ENCODE measurements at places on chromosomes 4 and X. TPM values are rescaled to one million over a fixed set of nuclear protein-coding genes. Genes with fewer than 3 reads are reported as not detected.

The TMSB15A gene
- 0.33 TPM for total RNA-seq

The TGIF2LX gene
- not detected for total RNA-seq

The LAP3 gene
- total RNA-seq: 75.6 TPM

The FMR1NB gene
- not detected for total RNA-seq

The RAB39B gene
- total RNA-seq: 0.52 TPM

The ADH1B gene
- not detected for total RNA-seq

The MGAT4D gene
- not detected for total RNA-seq

The TACR3 gene
- not detected for total RNA-seq

The MTMR8 gene
- 0.17 TPM for total RNA-seq

The PDLIM5 gene
- total RNA-seq: 75.5 TPM

The NWD2 gene
- under 0.01 TPM for total RNA-seq

The CRMP1 gene
- total RNA-seq: 2.4 TPM

The FAM241A gene
- 10.1 TPM for total RNA-seq

The IL13RA1 gene
- total RNA-seq: 117 TPM

The MAGEA11 gene
- not detected for total RNA-seq

The TRIM60 gene
- total RNA-seq: not detected

The AKAP14 gene
- not detected for total RNA-seq

The FHDC1 gene
- total RNA-seq: 0.43 TPM

The EDNRA gene
- 0.34 TPM for total RNA-seq

The EDA gene
- total RNA-seq: 1.5 TPM

The PABPC1L2B gene
- not detected for total RNA-seq

The TMEM47 gene
- total RNA-seq: 6.4 TPM

The FRG2 gene
- total RNA-seq: not detected

The CDS1 gene
- total RNA-seq: under 0.01 TPM

The RBMXL3 gene
- not detected for total RNA-seq

The DACH2 gene
- not detected for total RNA-seq

The RBM46 gene
- not detected for total RNA-seq

The DRD5 gene
- total RNA-seq: not detected

The CXCL13 gene
- total RNA-seq: not detected

Measured in dermis lymphatic vessel endothelial cell (primary cell).